Airway epithelial cell (primary cell): ENCODE measurements at places on chromosomes 3 and 15. TPM values are rescaled to one million over a fixed set of nuclear protein-coding genes. Genes with fewer than 3 reads are reported as not detected.

Gene SLC51B
- total RNA-seq: not detected in 2 replicates

Gene SKIC8
- total RNA-seq: 76.2 and 80.5 TPM in 2 replicates

Gene GOLGA8O
- total RNA-seq: not detected in 2 replicates

Gene HESX1
- total RNA-seq: not detected in 2 replicates
